ENCODE measurements at places on chromosomes 7 and 10.
A peak's percentile ranks its signal among the peaks of the same experiment; 100 is the strongest.

- no peak for DNase-seq
Measured at GRCh38 chr7:135678612-135679575, 16.6 kb downstream of the STMP1 start.

- no peak for DNase-seq
Measured at GRCh38 chr7:23434147-23434917, 36.0 kb downstream of the IGF2BP3 start.

DNA sequence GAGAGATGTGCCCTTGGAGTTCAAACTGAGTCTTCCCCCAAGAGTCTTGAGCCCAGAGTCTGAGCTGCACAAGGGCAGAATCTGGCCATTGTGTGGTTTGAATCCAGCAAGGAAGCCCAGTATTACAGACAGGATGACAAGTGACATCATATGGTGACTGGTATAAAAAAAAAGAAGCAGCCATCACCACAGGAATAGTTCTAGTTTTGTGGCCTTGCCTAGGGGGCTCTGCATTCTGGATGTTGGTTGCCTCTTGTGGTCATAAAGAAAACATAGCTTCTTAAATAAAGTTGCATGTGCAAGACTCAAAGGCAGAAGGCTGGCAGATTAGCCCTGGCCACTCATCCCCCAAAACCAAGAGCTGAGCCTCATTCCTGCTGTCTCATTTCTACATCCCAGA is 16.8 kb upstream of the LRRC72 start:
- no peak for DNase-seq

DNA sequence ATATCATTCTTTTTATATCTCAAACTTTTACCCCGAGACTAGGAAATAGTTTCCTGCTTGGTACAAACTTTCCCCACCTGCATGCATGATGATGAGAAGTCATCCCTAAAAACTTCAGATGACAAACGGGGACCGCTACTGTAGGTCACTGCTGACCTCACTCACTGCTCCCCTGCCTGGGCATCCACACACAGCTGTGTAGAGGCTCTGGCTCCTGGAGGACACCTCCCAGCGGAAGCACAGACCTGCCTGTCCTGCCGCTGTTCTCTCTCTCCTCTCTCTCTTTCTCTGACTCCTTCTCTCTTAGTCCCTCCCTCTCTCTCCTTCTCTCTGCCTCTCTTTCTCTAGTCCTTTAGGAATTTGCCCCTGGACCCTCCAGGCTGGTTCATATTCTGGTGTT is 202.9 kb upstream of the PITRM1 start:
- no peak for DNase-seq

GRCh38 chr7:36750451-36750850 is 26.2 kb upstream of the AOAH start:
- no peak for DNase-seq

GRCh38 chr7:936386-937054 is 18.0 kb downstream of the ADAP1 start:
- peak; percentile 61 for DNase-seq

DNA sequence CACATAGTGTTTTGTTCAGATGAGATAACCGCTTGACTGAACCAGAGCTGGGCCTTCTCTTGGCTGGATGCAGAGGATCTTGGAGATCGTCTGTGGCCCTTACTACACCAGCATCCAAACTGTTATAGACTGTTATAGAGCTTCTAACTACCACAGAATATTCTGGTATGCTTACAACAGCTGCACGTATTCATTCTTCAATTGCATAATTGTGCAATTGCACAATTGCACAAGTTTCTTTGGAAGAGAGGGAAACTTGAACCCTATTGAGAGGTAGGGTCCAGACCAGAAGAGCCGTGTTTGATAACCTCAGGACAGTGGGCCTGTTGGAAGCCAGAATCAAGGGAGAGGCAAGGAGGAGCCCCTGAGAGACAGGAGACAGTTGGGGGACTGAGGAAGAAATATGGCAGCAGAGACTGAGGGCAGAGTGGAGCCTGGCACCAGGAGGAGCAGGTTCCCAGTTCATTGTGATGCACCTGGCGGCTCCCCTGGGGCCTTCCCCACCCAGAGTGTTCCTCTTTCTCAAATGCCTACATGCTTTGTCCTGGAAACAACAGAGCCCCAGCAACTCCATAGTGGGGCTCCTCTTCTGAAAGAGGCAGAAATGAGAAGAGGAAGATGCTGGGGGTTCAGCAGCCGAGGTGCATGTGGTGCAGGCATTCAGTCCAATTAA is 64.1 kb downstream of the PTPRZ1 start:
- no peak for DNase-seq

DNA sequence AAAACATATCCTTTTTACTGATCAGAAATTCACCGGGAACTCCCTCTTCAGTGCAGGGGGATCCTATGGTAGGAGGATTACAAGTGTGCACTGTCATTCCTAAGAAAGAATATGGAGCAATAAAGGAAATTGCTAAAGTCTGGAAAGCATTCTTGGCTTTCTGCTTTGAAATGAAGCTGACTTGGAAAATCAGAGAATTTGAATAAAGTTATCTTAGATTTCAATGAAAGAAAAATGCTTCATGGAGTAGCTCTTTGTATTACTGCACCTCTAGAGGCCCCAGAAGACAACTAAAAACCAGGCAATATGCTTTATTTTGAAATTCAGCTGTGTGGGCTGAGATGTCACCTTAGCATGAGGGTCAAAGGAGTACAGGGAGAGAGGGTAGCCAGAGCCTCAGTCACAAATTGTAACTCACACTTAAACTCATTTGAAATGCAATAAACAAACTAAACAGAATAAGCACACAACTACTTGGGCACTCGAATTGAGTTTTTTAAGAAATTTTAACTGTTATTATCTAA is 102.5 kb downstream of the IMMP2L start:
- DNase-seq: no peak

- no peak for DNase-seq
Measured at GRCh38 chr7:106794276-106795083, 70.6 kb upstream of the PIK3CG start.

GRCh38 chr10:127349737-127350136 is 153.3 kb upstream of the INSYN2A start:
- no peak for DNase-seq

DNA sequence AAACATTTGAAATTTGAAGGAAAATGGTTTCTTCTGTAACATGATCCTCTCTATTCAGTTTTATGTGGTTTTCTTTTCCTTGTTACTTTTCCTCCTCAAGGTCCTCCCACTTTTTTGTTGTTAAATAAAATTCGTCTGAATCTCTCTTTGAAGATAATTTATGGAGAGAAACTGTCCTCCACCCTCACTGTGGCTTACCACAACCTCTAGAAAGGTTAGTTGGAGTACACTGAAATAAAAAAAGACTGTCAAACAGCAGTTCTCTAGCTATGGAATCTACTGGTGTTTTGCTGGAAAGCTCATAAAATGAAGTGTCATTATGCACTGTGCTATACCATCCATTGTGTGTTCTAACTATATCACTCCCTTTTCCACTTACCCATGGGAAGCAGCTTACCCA is 189.4 kb downstream of the HDAC9 start:
- DNase-seq: no peak

DNA sequence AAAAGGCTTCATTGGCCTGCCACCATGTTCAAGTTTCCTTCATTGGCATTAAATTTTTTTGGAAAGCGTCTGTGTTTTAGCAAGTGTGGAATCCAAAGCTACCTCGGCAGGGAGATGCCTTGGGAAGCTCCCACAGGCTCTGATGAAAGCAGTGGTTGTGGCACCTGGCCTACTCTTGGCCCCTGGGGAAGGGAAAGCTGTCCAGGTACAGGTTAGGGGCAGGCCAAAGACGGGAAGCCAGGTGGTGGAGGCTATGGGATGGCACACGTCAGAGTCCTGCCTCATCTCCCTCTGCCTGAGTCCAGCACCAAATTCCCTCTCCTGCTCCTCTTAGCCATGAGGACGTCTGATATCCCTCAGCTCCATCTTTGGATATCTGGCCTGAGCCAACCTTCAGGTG is 49.7 kb downstream of the C10orf120 start:
- DNase-seq: no peak

- DNase-seq: no peak
Measured at GRCh38 chr10:93074597-93075368, 1.1 kb downstream of the CYP26A1 start.

- DNase-seq: no peak
Measured at GRCh38 chr7:156666368-156667109, 26.0 kb downstream of the RNF32 start.

DNA sequence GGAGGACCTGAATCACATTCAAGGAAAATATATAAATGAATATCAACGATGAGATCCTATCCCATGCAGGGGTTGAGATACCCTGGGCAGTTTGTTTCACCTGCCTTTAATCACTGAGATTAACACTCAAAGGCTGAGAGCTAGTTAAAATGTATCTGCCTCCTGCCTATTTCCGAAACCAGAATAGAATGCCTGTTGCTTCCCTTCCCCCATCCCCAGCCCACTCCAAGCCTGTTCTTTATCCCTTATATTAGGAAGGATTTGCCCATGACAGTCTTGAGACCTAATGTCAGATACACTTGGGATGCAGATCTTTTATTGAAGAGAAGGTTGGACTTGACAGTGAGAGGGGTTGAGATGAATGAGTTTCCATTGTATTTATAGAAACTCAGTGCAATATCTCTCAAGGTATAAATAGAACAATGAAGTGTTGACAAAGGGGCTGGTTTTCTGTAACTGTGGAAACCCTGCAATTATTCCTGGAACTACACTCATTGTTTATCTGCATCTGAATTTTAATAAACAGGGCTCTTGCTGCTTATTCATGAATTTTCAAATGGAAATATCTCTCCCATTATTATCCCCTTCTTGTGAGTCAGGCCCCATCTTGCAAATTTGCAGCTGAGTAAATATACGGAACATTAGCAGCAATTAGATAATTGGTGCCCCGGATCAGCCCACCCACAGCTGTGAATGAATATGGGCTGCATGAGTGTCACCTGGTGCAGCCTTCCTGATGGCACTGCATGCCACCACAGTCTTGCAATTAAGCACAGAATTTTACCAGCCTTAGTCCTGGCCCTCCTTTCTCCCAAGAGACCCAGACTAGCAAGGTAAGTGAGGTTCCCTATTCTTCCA is 66.7 kb downstream of the SORCS3 start:
- no peak for DNase-seq

DNA sequence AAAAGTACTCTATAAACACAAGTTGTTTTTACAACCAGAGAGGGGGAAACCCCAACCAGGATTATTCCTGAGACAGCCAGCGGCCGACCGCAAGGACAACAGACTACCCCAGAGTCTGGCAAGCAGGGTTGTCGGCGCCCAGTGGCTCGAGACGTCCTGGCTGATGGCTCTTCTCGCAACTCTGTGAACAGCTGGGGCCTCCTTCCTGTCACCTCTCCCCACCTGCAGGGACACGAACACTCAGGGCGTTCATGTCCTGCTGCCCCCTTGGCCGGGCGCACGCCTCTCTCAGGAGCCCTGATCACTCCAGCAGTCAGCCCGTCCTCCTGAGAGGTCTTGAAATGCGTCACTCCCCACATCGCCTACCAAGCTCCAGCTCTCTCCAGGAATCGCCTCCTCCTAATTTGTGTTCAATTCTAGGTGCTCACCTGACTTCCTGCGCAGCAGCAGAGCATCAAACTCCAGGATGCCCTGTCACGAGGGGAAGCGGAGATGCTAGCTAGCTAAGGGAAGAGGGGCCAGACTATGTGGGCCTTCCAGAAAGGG is 66.4 kb upstream of the TNRC18 start:
- no peak for DNase-seq

GRCh38 chr7:27221201-27221797 is 21.3 kb upstream of the EVX1 start:
- no peak for DNase-seq

DNA sequence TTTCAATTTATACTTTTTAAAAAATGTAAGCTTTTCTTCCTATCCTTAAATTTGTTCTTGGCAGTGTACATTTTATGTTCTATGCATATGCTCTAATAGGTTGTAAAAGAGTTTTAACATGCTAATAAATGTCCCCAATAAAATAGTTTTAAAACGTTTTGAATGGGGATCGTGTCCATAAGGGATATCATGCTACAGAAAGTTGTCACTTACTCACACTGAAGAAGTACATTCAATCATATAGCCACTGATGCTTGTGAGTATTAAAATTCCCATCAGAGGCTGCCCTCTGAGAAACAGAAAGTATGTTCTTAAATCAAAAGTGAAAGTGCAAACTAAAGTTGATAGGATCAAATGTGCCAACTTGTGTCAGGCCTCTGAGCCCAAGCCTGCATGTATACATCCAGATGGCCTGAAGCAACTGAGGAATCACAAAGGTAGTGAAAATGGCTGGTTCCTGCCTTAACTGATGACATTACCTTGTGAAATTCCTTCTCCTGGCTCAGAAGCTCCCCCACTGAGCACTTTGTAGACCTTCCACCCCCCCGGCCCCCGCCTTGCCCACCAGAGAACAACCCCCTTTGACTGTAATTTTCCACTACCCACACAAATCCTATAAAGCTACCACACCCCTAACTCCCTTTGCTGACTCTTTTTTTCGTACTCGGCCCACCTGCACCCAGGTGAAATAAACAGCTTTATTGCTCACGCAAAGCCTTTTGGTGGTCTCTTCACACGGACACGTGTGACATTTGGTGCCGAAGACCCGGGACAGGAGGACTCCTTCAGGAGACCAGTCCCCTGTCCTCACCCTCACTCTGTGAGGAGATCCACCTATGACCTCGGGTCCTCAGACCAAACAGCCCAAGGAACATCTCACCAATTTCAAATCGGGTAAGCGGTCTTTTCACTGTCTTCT is 877 bp upstream of the NOD1 start:
- peak; percentile 29 for DNase-seq

DNA sequence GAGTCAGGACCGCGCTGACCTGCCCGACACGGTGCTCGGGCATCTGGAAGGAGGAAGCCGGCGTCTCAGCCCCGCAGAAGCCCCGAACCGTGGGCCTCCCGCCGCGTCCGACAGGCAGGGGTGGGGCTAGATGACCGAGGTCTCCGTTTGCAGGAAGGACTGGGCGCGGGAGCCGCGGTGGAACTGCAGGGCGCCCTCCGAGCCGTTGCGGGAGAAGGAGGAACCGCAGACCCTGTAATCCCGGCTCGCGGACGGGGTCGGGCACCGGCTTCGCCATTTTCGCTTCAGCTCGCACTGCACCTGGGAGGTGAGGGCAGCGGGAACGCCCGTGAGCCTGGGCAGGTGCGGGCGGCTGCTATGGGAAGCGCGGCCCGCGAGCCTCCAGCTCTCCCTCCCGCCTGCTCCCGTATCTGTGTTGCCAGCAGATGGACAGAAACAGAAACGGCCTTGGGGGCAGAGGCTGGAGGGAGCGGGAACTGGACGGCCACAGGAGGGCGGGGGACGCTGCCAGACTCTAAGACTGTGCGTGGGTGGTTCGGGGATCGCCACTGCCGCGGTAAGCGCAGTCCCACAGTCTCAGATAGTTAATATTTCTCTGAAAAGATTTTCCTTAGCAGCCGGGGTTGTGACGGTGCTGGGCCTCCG is 114.1 kb downstream of the VIPR2 start:
- DNase-seq: peak; percentile 35

GRCh38 chr10:107157071-107157470 is 7.4 kb downstream of the SORCS1 start:
- no peak for DNase-seq

GRCh38 chr7:50693455-50694130 is 89.1 kb downstream of the GRB10 start:
- no peak for DNase-seq
